CD8-positive, alpha-beta T cell (primary cell): ENCODE measurements at places on chromosomes 12 and 14.
A peak's percentile ranks its signal among the peaks of the same experiment; 100 is the strongest.

DNA sequence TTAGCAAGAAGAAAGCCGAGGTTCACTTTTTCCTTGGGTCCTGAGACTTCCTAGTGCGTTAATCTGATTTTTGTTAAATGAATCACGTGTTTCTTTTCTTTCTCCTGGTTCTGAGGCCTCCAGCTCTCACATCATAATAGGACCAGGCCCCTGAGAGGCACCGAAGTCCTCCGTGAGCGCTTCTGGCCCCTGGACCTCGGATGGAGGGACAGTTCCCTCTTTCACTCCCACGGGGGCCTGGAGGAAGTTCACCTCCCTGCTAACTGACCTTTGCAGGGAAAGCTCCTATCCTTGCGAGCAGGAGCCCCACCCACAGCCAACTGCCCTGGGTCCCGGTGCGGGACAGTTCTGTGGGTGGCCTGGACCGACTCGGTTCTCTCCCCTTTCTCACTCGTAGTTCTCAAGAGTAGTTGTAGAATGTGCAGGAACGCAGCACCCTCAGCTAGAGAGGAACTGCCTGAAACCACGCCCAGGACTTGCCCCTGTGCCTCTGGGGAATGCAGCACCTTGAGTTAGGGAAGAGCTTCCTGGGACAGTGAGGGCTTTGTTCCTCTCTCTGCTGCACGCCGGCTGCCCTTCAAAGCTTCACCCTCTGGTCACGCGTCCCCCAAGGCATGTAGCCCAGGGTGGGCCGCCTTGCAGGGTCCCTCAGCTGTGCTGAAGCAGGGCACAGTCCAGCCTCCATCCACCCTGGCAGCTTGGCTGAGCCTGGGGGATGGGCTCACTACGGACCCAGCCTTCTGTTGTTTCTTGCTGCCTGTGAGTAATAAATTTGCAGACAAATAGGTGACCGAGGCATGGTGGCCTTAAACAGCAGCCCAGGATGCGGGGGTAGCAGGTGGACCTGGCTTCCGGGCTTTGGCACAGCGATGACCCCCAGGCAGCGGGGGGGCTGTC, 264.6 kb downstream of the ADGRD1 start:
- DNase-seq: no peak

GRCh38 chr12:24057920-24058476, 108.5 kb upstream of the SOX5 start:
- DNase-seq: no peak

GRCh38 chr12:62888454-62889110, 46.4 kb downstream of the PPM1H start:
- no peak for DNase-seq

DNA sequence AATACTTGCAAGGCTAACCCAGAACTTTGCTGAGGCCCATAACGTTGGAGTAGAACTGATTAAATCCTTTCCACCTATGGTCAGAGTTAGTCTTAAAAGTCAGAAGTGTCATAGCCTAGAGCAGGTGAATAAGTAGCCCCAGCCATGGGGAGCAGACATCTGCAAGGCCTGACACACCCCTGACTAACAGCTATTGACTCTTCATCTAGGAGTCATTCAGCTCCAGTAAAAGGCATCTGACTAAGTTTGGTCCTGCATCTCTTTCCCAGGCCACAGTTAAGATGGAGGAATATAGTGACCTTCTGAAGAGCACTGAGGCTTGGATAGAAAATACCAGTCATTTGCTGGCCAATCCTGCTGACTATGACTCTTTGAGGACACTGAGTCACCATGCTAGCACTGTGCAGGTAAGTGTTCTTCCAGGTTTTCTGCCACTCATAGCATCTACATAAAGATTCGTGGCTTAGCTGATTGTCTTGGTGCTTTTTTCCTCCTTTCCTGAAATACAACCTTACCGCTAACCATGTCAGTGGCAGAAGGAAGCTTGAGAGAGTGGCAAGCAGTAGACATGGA, 212.9 kb downstream of the ESR2 start:
- DNase-seq: no peak

DNA sequence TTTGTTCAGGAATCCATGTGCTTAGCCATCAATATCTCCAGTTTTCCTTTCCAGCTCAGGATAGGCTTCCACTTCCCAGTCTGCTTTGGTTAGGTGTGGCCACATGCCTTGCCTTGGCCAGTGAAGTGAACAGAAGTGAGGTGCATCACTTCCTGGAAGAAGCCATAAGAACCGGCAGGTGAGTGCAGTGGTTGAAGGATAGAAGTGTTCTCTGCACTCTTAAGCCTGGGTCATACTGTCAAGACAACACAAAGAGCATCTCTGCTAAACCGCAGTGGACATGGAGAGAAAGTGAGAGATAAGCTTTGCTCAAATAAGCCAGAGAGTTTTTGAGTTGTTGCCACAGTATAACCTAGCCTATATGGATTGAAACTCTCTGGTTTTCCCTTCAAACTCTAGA, 11.4 kb downstream of the GNG2 start:
- no peak for DNase-seq

DNA sequence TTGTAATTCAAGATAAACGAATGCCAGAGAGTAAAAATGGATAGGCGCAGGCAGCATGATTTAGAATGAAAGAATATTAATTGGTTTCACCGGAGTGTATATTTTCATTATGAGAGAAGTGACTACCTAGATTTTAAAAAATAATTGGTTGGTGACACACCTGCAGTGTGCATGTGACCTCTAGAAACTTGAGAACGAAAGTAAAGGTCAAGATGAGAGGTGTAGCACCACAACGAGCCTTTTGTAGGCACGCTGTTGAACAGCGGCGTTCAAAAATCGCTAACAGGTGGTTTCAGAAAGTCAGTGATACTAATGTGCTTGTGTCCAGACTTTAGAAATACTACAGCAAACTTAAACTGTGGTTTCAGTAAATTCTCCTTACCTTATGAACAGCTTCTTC, 123.8 kb downstream of the NPAS3 start:
- no peak for DNase-seq

DNA sequence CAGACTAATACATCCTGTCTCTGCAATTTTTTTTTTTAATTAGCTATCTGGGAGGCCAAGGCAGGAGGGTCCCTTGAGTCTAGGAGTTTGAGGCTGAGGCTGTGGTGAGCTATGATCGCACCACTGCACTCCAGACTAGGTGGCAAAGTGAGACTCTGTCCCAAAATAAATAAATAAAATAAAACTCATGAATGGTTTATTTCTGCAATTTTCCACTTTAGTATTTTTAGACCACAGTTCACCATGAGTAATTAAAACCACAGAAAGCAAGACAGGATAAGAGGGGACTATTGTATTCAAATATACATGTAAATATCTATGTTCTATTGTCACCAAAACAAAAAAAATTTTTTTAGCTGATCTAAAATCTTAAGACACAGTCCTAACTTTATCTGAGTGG, 17.8 kb downstream of the TAOK3 start:
- DNase-seq: no peak

- no peak for DNase-seq
Observed at GRCh38 chr12:34208331-34209258, 186.3 kb downstream of the ALG10 start.

- no peak for DNase-seq
Observed at GRCh38 chr12:52074971-52075724, 4.4 kb upstream of the SMIM41 start.

DNA sequence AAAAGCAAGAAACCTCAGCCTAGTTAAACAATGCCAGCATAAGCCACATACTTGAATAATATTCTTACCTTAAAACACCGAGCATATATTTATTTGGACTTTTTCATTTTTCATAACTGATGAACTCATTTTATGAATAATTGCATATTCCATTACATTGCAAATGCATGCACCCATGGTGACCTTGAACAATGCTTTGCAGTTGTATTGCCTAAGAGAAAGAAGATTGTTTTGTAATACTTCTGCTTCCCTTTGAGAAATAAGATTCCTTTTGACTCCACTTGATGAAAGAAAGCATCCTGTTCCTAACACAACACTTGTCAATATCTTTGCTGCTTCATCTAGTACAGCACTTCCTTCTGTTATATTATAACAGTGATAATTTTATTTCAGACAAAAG, 1182.2 kb downstream of the FLRT2 start:
- DNase-seq: no peak

DNA sequence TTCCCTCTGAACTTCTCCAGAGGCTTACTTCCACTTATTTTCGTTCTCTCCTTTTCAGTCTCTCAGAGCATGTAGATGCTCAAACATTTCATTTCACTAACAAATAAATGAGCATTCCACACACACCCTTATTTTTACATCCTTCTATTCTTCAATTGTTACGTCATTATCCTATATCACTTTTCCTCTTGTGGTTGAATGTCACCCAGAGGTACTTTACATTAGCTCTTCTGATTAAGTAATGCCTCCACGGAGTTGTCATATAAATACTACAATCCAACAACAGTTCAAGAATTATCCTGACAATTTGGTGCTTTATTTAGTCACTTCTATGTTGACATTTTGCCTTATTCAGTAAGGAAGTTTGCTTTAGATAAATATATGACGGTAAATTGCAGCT, 18.4 kb downstream of the FAR2 start:
- DNase-seq: no peak

DNA sequence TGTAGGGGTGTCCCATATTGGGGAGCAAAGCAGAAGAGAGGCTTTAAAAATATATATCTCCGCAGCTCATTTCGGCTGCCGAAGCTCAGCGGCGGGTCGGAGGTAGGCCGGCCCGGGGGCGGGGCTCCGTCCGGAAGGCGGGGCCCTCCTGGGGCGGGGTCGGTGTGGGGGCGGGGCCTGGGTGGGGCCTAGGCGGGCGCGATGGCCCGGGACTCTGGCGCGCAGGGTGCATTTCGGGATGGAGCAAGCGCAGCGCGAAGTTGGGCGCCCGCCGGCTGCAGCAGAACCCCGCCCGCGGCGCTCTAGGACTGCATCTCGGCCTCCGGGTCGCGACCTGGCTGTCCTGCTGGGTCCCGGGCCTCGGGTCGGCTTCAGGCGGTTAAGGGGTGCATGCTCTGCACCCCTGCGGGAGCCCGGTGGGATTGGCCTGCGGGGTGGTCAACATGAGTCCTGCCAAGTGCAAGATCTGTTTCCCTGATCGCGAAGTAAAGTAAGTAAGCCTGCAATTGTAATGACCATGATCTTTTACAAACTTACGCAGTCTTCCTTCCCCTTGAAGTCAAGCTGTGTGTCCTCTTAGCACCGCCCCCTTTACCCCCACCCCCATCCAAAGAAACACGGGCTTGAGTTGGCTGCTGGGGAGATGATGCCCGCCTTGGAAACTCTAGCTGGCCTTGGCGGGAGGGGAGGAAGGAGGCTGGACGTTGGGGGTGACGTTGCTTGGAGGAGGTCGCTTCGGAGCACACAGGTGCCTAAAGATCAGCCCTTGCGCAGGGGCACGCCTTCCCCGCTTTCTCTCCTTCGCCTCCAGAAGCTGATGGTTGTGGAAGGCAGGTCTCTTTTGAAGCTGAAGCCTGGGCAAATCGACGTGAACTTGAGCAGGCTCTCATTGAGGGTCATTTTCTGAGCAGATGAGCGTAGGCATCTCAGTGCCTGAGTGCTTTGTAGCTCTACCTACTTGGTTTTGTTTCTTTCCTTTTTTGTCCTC, 38.4 kb downstream of the ACACB start:
- peak; percentile 60 for DNase-seq
